ENCODE measurements at places on chromosomes 1 and 21. TPM values are rescaled to one million over a fixed set of nuclear protein-coding genes. Genes with fewer than 3 reads are reported as not detected.

F5 gene
- not detected for total RNA-seq

RNU1-2 gene
- not detected for total RNA-seq

LAMTOR5 gene
- 102 TPM for total RNA-seq

GIPC2 gene
- total RNA-seq: 2.3 TPM

LGR6 gene
- total RNA-seq: 0.78 TPM

EPHB2 gene
- 4.2 TPM for total RNA-seq

CXADR gene
- total RNA-seq: not detected

PHACTR4 gene
- 13.2 TPM for total RNA-seq

TRAPPC3 gene
- total RNA-seq: 93.9 TPM

HTR6 gene
- total RNA-seq: 0.10 TPM

All from myocyte (in vitro differentiated cells).